Activated CD8-positive, alpha-beta memory T cell treated with anti-CD3 and anti-CD28 coated beads, Interleukin-2, amount 50 U/mL, for 4 hours (primary cell): ENCODE measurements at places on chromosomes 1 and 21.

DNA sequence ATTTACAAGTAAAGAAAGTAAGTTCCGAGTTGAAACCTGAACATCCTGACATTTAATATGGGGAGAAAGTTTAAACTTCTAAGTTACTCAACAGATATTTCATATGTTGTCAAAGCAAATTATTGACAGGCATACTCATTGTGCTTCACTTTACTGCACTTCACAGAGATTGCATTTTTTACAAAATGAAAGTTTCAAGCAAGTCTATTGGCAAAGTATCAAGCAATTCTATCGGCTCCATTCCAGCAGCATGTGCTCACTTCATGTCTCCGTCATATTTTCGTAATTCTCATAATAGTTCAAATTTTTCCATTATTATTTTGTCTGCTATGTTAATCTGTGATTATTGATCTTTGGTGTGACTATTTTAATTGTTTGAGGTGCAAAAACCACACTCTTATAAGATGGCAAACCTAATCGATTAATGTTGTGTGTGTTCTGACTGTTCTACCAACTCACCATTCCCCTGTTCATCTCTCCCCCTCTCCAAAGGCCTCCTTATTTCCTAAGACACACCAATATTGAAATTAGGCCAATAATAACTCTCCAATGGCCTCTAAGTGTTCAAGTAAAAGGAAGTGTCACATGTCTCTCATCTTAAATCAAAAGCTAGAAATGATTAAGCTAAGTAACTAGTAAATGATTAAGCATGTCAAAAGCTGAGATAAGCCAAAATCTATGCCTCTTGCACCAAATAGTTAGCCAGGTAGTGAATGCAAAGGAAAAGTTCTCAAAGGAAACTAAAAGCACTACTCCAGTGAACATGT is 68.2 kb upstream of the BCL9 start:
- DNase-seq: no peak

- no peak for DNase-seq
Measured at GRCh38 chr1:232378266-232379062, 251.5 kb downstream of the SIPA1L2 start.

GRCh38 chr1:222582099-222582774 is 7.5 kb downstream of the TAF1A start:
- DNase-seq: no peak

- DNase-seq: no peak
Measured at GRCh38 chr1:74334147-74334546, 99.0 kb downstream of the TNNI3K start.

GRCh38 chr1:203187304-203187685 is 791 bp upstream of the CHI3L1 start:
- no peak for DNase-seq

DNA sequence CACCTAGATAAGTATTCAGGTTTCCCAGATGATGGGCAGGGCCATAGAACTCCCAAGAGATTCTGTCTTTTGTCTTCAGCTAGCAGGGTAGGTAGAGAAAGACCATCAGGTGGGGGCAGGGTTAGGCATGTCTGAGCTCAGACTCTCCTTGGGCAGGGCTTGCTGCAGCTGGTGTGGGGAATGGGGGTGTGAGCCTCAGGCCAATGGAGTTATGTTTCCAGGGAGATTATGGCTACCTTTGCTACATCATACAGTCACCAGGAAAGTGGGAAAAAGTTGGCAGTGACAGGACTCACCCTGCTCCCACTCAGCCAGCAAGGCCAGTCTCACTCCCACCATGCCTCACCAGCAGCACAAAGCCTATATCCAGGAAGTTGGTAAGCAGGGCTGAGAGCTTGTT is 77.8 kb downstream of the DRAM2 start:
- no peak for DNase-seq

DNA sequence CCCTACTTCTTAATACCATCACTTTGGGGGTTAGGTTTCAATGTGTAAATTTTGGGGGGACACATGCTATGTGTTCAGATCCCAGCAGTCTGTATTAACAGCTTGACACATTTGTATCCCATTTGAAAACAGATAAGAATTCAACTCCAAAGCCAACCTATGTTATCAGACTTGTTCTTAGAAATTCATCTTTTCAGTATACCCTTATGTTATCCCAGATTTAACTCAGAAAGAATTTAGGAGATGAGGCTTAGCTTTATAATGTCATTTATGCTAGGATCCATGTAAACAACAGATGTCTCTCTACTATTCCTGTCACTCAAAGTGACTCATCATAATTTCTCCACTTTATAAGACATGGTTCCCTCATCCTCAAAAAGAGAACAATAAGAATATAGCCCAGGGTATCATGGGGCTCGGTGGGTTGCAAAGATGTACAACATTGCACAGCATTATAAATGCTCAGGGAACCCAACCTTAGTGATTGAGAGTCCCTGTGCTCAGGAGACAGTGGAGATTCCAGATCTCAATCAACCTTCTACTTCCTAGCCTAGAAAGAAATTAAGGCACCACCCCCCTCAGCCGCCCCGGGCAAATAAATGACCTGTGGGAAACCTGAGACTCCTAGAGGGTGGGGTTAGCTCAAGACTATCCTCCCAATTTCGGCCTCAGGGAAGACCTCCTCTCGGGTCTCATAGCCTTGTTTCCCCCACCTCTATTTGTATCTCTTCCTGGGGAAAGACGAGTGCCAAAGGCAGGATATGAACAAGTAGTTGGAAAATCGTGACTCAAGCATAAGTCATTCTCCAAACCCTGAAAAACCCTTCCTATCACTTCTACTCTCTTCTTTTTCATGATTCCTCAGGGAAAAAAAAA is 265.1 kb upstream of the CAMK1G start:
- DNase-seq: no peak

GRCh38 chr1:240287722-240288121 is 196.0 kb downstream of the FMN2 start:
- DNase-seq: no peak

DNA sequence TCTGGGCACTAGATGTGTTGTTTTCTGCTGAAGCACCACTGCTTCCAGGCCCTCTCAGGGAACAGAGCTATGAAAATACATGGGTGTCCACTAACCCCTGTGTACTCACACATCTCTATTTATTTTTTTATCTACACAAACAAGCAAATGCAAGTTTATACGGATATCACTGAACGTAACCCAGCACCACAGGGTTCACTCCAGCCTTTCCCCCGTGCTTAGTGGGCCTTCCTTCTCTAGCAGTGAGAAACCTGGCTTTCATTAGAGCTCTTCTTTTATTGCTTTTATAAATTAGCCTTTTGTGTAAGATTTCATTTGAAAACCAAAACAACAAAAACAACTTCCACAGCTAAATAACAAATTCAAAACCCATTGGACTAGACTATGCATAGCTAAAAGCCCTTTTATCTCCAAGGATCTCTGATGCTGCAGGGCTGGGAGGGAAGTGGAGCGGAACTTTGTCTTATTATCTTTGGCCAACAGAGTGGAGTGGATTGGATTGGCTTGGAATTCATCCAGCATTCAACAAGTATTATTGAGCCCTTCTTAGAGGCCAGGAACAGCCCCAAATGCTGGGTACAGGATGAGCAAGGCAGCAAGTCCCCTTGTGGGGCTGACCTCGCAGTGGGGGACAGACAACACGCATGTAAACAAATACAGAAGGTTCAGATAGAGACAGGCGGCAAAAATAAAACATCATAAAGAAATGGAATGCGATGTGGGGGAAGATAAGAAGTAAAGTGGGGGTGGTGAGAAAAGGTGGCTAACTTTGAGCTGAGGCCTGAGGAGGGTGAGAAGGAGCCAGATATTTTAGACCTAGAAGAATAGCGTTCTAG is 371.8 kb upstream of the POU3F1 start:
- no peak for DNase-seq
